IgD-negative memory B cell (primary cell): ENCODE measurements at places on chromosomes 6 and 20. TPM values are rescaled to one million over a fixed set of nuclear protein-coding genes. Genes with fewer than 3 reads are reported as not detected.

The OR2J3 gene
- polyA plus RNA-seq: not detected

The GSTA2 gene
- not detected for polyA plus RNA-seq

The CFAP61 gene
- not detected for polyA plus RNA-seq

The GINS1 gene
- 1.2 TPM for polyA plus RNA-seq

The FAXC gene
- polyA plus RNA-seq: not detected

The HNF4A gene
- not detected for polyA plus RNA-seq

The LAMA2 gene
- polyA plus RNA-seq: 0.05 TPM

The MLIP gene
- polyA plus RNA-seq: not detected

The SLPI gene
- not detected for polyA plus RNA-seq

The CRYBG1 gene
- 18.1 TPM for polyA plus RNA-seq

The KCNK5 gene
- polyA plus RNA-seq: not detected

The SLC22A7 gene
- not detected for polyA plus RNA-seq

The HLA-DRB1 gene
- 1,928 TPM for polyA plus RNA-seq

The KHDC1L gene
- polyA plus RNA-seq: not detected

The LTB gene
- polyA plus RNA-seq: 2,767 TPM

The MAS1L gene
- polyA plus RNA-seq: not detected

The ARFRP1 gene
- 64.3 TPM for polyA plus RNA-seq

The MPIG6B gene
- polyA plus RNA-seq: 1.8 TPM

The UST gene
- 1.3 TPM for polyA plus RNA-seq

The TTLL9 gene
- not detected for polyA plus RNA-seq

The CCDC170 gene
- polyA plus RNA-seq: not detected

The CCM2L gene
- polyA plus RNA-seq: not detected

The DACT2 gene
- polyA plus RNA-seq: not detected

The RNF39 gene
- not detected for polyA plus RNA-seq

The PI3 gene
- polyA plus RNA-seq: 0.65 TPM

The LGSN gene
- polyA plus RNA-seq: not detected

The EYA4 gene
- not detected for polyA plus RNA-seq

The DNAJC5 gene
- 5.2 TPM for polyA plus RNA-seq

The VSTM2L gene
- polyA plus RNA-seq: not detected

The PTK6 gene
- 1.3 TPM for polyA plus RNA-seq

The INSM1 gene
- not detected for polyA plus RNA-seq

The ACSS1 gene
- polyA plus RNA-seq: 59.8 TPM
